ENCODE measurements at places on chromosomes 16 and 17.

DNA sequence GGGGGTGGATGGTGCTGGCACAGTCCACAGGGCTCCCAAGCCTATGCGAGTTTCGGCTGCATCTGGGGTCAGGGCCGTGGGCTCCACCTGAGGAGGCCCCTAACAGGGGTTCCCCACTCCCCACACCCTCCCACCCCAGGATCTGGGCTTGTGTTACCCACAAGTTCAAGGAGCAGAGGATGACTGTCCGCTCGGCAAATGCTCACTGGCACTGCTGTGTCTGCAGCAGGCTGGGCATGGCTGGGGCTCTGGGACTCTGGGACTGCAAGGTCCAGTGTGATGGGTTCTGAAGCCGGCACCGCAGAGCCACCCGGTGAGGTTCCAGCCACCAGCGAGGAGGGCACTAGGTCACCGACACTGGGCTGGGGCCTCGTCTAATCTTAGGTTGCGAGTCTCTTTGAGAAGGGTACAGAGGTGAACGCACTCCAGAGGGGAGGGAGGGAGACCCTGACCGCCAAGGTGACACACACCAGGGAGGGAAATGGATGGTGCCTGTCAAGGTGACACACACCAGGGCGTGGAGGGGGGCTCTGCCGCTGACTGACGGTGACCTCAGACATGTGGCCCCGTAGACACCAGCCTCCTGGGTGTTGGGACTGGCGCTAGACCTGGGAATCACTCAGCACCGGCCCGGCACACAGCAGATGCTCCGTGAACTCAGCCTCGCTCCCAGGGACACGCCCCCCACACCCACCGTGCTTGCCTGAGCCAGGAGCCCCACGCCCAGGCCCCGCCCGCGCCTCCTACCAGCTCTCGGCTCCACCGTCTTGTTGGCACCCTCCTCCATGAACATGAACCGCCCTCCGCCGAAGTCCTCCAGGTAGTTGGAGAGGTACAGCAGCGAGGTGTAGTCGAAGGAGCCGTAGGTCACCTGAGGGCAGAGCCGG is 20.5 kb upstream of the HEXD start:
- DNase-seq, result no peak

- DNase-seq, result no peak
Observed at GRCh38 chr17:44354582-44355561, 8.8 kb downstream of the FAM171A2 start.

DNA sequence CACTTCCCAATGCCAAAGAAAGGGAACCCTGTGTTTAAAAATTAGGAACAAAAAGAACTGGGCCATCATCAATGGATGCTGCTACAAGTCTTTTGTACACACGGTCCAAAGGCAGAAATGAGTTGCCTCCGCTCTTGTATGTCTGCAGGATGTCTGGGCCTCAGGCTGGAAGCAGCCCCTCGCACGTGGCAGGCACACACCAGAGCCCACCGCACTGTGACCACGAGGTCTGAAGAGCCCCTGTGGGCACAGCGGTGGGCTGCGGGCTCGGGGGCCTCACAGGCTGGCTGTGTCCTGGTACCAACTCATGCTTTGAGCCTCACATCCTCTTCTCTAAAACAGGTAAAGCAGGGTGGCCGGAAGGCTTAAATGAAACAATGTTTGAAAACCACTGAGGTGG is 309.3 kb downstream of the C16orf95 start:
- DNase-seq, result no peak

- no peak for DNase-seq
Observed at GRCh38 chr17:49633250-49633649, 44.6 kb downstream of the SPOP start.

GRCh38 chr16:70378869-70379493 is 32.3 kb downstream of the DDX19A start:
- DNase-seq, result no peak

DNA sequence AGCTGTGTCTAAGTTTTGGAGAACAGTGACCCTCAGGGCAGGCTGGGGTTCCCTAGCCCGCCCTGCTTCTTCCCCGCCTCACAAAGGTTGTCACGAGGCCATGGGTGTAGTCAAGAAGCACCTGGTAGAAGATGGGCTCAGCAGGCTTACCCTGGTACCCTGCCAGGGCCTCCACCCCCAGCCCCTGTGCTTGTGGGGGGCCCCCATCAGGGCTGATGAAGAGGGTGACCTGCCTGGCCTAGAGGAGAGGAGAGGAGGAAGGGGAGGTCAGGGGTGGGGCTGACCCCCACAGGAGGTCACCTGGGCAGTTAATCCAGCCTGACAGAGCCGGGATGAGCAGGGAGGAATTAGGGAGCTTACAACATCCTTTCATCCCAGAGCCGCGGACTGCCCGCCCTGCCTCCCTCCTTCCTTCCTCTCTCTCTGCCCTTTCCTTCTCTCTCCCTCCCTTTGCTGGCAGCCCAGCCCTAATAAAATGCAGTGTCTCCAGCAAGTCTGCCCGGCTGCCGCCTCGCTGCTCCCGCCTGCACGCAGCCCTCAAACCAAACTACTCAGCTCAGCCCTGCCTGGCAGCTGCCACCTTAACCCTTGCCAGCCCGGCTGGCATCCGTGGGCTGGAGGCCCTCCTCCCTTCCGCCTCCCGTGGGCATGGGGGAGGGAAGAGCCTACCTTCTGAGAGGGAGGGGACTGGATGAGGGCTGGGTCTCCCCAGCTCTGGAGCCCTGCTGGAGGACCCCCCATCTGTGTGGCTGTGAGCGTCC is 7.2 kb downstream of the DLX3 start:
- peak; percentile 47 for DNase-seq

DNA sequence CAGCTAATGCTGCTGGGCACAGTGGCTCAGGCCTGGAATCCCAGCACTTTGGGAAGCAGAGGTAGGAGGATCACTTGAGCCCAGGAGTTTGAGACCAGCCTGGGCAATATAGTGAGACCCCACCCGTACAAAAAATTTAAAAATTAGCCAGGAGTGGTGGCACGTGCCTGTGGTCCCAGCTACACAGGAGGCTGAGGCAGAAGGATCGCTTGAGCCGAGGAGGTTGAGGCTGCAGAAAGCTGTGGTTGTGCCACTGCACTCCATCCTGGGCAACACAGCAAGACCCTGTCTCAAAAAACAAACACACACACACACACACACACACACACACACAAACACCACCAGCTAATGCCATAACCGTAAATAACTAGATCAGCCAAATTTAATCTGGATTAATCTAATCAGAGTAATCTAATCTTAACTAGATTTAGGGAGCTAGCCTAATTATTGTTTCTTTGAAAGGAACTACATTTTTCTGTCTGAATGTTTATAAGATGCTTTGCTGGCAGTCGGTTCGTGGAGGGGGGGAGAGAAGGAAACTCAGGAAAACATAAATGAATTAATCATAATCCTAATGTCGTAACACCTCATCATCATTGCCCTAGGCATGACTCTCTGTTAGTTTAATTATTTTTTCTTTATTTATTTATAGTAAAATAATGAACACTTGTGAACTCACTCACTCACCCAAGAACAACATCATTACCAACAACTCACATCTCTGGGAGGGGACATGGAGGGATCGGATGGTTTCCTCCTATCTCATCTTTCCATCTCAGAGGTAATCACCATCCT is 12.5 kb upstream of the RBBP6 start:
- no peak for DNase-seq

GRCh38 chr16:84247331-84247730 is 7.5 kb upstream of the KCNG4 start:
- no peak for DNase-seq

- no peak for DNase-seq
Observed at GRCh38 chr17:46194393-46195216, 1.4 kb upstream of the KANSL1 start.

DNA sequence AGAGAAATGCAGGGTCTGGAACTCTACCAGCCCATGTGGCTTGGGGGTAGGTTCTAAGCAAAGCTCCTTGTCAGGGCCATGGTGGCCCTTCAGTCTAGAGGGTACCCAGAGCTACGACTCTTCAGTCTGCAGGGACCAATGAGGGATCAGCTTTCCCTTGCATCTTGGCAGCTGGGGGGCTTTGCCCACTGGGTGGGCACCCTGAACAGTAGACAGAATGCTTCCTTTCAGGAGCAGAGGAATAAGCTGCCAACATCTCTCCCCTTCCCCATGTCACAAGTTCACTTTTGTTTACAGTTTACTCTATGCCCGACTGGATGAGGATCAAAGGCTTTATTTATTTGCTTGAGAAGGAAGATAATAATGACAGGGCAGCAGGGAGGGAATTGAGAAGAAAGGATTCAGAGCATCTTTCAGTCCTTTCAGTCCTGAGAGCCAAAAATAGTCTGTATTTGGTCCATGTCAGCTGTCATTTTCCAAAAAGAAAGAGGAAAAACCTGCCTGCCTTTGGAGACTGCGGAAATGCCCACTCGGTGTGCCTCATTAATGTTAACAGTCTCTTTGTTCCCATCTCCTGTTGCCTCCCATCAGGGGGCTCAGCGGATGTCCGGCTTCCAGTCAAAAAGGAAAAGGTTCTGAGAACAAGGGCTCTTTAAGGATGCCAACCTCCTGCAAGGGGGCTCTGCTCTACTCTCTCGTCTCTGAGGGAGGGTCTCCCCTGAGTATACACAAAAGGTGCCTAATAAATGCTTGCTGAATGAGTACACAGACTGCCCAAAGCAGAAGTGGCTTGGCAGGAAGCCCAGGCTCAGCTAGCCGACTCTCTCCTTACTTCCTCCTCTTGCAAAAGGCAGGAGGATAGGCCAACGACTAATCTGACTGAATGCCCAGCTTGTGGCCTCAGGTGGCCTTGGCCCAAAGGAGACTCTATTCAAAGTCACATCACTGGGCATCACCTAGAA is 17.1 kb downstream of the TRAF4 start:
- DNase-seq, result peak; percentile 49

- DNase-seq, result no peak
Observed at GRCh38 chr16:29875206-29875605, 12.2 kb upstream of the CDIPT start.

DNA sequence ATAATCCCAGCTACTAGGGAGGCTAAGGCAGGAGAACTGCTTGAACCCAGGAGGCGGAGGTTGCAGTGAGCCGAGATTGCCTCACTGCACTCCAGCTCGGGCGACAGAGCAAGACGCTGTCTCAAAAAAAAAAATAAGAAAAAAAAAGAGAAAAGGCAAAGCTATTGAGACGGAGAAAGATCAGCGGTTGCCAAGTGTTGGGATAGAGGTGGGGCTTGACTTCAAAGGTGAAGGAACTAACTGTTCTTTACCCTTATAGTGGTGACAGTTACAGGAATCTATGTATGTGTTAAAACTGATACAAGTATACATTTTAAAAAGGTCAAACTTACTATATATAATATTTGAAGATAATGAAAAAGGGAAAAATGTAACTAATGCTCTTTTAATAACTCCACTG is 22.5 kb downstream of the AKAP10 start:
- no peak for DNase-seq

GRCh38 chr16:82260212-82260795 is 90.3 kb upstream of the MPHOSPH6 start:
- no peak for DNase-seq

- peak; percentile 20 for DNase-seq
Observed at GRCh38 chr17:21194226-21194625, 19.7 kb downstream of the TMEM11 start.

DNA sequence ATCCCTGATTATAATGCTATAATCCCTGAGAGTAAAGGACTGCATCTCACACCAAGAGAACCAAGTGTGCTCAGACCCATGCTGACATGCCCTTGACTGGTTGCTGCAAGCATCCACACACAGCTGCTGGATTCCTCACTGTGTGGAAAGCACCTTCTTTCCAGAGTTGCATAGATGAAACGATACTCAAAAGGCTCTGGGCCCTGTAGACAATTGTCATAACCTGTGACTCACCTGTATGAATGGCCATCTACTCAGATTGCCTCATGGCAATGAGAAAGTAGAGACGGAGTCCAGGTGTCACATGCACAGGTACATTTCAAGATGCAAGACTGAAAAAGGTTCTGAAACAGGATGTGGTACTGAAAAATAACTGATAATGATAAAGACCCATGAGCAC is 58.1 kb downstream of the MPHOSPH6 start:
- DNase-seq, result no peak

DNA sequence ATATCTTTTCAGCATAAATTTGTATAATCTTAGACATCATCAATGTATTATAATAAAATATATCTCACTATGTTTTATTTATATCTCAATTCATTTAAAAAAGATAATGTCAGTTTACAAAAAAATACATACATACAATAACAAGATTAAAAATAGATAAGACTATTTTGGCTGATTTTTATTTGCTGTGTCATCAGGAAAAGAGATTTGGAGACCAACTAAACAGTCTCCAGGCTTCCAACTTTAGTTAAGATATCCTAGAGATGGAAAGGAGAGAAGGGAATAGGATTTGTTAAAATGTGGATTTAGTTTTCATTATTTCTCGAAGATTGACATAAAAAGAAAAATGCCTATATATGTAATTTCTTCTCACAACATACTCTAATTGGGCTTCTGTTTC is 433.8 kb upstream of the TOM1L1 start:
- no peak for DNase-seq

DNA sequence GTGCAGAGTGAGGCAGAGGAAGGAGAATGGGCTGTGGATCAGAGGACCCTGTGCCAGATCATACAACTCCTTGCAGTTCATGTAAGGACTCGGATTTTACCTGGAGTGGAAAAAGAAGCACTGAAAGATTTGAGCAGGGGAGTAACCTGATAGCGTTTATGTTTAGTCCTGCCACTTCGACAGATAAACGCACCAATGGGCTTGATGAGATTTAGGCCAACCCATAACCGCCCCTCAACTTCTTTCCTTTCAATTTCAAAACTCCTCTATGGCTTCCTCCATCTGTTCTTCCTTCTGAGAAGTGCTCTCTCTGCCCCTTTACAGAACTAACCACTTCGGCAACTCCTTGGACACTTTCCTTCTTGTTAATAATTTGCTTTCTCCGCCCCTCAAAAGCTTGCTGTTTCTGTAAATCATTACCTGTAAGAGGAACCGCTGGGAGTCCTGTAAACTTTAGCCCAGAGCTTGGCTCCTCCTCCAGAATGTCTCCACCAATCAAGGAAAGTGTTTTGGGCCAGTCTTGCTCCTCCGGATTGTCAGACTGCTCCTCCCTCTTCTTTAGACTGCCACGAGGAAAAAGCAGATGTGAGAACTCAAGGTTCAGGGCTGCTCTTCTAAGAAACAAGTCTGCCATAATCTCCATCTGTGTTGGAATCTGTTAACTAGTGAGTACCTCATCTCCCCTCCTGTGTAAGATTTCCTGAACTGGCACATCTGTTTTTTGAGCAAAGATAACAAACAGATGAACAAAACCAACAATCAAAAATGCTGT is at the start of gene ACSM3:
ACSM3 (plus strand) TSS at position 554 of the 772 bp plus-strand sequence. CDS start 6,021 bp downstream, outside the sequence.
- peak; percentile 73 for DNase-seq

GRCh38 chr16:4097826-4098240 is 18.4 kb downstream of the ADCY9 start:
- DNase-seq, result peak; percentile 67

DNA sequence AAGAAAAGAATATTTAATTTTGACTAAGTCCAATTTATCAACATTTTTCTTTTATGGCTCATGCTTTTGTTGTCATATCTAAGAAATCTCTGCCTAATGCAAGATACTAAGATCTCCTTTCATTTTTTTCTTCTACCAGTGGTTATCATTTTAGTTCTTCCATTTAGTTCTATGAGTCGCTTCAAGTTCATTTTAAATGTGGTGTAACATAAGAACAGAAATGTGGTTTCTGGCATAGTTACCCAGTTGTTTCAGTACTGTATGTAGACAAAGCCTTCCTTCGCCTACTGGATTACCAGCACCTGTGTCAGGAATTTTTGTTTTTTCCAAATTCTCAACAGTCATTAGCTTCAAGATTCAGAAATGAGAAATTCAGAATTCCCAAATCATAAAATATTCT is 175.7 kb downstream of the PARN start:
- DNase-seq, result peak; percentile 37

- no peak for DNase-seq
Observed at GRCh38 chr17:80978499-80979497, 12.8 kb upstream of the CHMP6 start.

GRCh38 chr16:80663078-80663477 is 122.3 kb downstream of the DYNLRB2 start:
- DNase-seq, result no peak

- no peak for DNase-seq
Observed at GRCh38 chr17:46971647-46972300, 7.3 kb downstream of the RPRML start.

All from fibroblast of gingiva (primary cell).